ENCODE measurements at places on chromosomes 5 and 9.

GRCh38 chr5:127919006-127919796 lies 164.4 kb upstream of the SLC12A2 start:
- DNase-seq = no peak

DNA sequence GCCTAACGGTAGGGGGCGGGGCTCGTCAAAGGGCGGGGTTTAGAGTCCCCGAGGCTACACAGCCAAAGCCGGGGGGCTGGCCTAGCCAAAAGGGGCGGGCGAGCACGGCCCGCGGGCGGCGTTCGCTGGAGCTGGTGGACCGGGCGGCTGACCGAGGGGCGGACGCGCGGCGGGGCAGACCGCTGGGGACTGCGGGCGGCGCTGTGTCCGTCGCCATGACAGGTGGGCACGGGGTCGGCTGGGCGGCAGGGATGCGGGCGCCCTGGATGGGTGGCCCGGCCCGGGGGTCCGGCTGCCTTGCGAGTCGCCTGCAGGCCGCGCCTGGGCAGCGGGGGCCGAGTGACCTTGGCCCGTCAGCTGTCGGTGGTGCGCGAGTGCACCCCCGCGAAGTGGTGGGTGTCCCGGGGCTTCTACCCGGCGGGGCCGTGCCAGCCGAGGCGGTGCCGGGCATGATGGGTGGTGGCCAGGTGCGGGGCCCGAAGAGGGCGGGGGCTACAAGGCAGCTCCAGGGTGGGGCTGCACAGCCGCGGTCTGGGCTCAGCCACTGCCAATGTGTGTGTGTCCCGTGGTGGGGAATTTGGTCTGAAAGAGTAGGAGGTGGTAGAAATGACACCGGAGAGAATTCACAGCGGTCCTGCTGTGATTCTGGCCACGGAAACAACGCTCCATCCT lies at the start of gene CARD19:
TSS of gene CARD19 (plus strand) at position 87 of the 672 bp plus-strand sequence. CDS start at position 216, 129 bp downstream.
- no peak for DNase-seq

DNA sequence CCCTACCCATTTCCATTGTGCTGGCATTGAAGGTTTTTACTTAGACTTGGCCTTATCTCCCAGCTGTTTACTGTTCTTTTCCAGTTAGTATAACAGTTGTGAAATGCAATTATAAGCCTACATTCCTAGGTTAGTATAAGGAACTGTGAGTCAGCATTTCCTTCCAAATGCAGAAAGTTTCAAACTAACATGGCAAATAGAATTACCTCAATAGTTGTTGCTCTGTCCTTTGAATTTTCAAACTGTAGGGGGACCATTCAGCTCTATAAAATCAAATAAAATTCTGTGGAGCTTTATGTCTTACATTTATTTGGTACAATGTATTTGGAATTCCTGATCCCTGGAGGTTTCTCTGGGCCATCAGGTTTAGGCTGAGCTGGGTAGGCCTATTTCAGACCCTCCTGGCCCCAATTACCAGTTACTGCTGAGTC lies 47.2 kb downstream of the ARHGEF28 start:
- no peak for DNase-seq

- DNase-seq = no peak
Observed at GRCh38 chr5:33883482-33883881, 8.3 kb downstream of the ADAMTS12 start.

- no peak for DNase-seq
Observed at GRCh38 chr9:121350993-121351561, 19.0 kb downstream of the STOM start.

DNA sequence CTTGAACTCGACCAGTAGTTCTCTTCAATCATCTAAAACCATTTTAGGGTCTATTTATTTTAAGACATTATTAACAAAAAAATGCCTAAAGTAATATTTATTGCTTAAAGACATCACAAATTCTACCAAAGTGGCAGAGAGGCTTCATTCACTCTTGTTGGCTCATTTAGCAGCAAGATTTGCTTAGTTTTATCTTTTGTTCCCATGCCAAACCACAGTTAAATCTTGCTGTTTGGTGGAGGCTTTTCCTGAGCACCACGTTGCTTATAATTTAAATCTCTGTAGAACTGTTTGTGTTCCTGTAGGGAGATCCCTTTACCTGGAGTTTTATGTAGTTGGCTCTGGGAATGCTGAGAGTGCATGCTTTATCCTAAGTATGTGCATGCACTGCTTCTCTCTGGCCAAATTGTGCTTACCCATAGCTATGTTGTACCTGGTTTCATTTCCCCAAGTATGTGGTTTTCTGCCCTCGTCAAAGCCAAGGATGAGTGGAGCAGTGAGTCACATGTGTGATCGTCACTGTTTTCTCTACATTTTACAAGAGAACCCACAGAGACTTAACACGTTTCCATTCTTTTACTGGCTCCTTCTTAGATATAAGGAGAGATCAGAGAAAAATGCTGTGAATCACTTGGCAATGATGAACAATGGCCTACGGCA lies 42.1 kb upstream of the MAST4 start:
- no peak for DNase-seq

- DNase-seq = no peak
Observed at GRCh38 chr9:129887334-129888292, 52.4 kb downstream of the USP20 start.

GRCh38 chr5:123427281-123427680 lies 4.1 kb upstream of the CEP120 start:
- no peak for DNase-seq

GRCh38 chr9:4558371-4558998 lies 68.2 kb downstream of the SLC1A1 start:
- no peak for DNase-seq

DNA sequence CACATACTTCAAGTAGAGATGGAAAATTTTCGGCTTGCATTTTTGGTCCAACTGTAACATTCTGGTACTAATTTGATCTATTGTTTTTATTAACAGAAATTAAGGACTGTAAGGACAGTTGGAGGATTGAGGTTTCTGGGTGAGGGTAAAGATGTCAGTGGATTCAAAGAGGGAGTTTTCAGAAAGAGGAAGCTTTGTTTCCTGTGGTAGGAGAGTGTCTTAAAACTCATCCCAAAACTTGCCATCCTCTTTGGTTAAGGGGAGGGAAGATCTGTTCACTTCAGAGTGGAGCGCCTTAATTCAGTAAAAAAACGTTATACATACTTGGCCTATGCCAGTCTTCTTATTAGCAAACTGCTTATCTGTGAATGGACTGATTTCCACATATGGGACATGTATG lies 13.8 kb downstream of the CNTRL start:
- no peak for DNase-seq

GRCh38 chr9:29830821-29831220 lies 2257.5 kb upstream of the C9orf72 start:
- no peak for DNase-seq

DNA sequence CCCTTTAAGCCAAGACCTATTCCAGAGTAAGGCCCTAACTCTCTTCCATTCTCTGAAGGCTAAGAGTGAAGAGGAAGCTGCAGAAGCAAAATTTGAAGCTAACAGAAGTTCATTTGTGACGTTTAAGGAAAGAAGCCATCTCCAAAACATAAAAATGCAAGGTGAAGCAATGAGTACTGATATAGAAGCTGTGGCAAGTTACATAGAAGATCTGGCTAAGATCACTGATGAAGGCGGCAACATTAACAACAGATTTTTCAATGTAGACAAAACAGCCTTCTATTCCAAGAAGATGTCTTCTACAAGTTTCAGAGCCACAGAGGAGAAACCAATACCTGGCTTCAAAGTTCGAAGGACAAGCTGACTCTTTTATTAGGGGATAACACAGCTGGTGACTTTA lies 1143.4 kb downstream of the CDH12 start:
- no peak for DNase-seq

DNA sequence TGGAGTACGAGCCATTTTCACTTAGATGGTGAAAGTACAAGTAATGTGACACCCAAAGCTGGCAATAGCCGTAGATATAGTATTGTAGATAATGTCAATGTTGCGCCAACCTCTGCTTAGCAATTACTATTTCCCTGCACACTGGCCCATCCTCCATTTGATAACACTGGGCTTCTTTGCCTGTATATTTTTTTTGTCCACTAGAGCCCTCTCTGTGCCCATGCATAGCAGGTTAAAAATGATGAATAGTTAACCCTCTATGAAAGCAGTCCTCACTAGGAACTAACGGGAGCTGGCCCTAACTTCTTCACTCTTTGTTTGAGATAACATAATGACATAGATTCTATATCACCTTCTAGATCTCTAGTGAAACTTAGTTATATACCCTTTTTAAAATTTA lies 416.8 kb downstream of the TUSC1 start:
- no peak for DNase-seq

DNA sequence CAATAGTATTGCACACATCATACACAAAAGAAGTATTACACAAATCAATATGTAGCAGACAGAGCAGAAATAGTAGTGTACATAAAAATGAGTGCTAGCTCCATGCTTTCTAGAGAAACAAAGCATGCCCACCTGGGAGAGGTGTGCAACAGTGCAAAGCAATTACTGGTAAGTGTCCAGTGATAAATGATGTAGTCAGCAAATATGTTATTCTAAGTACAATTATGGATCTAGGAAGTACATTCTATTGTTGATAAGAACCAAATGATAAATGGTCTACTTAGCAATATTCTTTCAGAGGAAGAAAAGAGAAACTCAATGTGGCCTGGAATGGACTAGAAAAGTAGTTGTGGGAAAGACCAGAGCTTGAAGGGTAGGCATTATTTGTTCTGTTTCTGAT lies 188.6 kb downstream of the HINT1 start:
- no peak for DNase-seq

DNA sequence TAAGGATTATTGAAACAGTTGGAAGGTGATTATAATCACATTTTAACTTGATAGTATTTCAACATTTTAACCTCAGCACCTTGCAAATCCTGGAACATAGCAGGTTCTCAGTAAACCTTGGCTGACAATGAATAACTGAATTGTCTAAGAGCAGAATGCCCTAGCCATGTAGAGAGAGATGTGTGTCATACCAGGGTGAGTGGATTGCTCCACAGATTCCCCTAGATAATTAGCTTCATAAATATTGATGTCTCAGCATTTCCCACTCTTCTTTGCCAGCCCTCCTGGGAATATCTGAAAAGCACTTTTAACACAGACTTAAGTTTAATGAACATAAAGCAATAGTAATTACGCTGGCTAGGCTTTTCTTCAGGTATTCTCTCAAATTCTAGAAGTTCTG lies 363.5 kb downstream of the MAN2A1 start:
- no peak for DNase-seq

GRCh38 chr9:133873009-133873408 lies 119.1 kb downstream of the VAV2 start:
- DNase-seq = no peak

DNA sequence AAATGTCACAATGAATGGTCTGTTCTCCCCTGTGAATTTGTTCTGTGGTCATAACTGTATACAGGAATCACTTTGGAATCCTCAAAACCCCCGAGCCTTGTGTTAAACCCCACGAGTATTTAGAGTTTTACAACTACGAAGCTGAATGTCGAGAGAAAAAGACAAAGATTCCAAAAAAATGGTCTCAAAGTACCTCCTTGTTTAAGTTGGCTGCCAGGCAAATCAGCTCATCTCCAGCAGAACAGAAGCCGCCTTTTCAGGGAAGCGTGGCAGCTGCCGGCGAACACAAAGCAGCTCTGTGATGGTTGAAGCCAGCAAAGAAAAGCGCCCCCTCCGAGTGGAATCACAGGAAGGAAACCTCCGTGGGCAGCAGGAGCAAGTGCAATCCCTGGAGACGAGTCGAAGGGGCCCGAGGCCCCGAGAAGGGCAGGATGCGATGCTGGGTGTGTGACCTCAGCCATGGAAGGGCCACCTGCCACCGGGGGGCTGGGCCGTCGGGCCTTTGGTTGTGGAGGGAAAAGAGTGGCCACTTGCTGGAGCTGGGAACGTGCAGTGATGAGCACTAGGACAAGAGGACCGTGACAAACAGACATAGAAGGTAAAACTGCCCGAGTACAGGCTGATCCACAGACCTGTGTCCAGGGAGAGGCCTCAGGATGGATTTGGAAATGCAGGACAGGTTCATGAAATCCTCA lies 706.4 kb downstream of the SEMA5A start:
- DNase-seq = no peak

- DNase-seq = no peak
Observed at GRCh38 chr9:82810915-82811314, 252.0 kb downstream of the RASEF start.

- DNase-seq = no peak
Observed at GRCh38 chr9:33221568-33221884, 18.4 kb upstream of the SPINK4 start.

DNA sequence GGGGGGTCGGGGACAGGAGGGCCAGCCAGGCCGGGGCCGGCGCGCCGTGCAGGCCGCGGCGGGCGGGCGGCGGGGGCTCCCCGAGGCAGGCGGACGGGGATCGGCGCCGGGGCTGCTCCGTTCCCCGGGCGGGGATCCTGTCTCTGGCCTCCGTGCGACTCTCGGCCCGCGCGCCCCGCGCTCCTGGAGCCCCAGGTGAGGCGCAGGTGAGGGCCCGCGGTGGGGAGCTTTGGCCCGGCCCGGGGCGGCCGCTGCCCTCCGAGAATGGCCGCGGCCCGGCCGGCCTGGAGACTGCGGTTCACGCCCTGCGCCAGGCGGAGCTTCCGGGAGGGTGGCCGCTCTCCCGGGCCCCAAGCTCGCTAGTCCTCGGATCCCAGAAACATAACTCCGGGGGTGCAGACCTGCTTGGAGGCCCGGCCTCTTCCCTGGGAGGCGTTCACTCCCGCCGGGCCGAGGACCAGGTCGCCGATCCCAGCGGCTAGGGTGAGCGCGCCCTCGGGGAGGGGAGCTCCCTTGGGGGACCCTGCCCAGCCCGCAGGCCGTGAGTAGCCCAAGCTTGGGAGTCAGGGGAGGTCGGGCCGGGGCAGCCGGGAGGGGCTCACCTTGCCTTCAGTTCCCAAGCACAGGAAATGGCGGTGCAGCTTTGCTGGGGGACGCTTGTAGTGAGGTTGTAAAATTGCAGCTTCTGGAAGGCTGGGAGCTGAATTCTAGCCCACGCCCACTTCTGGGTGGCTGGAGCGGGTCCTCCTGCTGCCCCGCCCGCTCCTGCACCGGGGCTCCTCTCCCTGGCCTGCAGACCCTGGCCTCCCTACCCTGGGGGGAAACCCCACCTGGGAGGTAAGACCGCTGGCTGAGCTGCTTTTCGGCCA lies 723 bp downstream of the PPP1R26 start:
- DNase-seq = no peak

- DNase-seq = no peak
Observed at GRCh38 chr5:167143716-167144115, 1147.7 kb upstream of the WWC1 start.

DNA sequence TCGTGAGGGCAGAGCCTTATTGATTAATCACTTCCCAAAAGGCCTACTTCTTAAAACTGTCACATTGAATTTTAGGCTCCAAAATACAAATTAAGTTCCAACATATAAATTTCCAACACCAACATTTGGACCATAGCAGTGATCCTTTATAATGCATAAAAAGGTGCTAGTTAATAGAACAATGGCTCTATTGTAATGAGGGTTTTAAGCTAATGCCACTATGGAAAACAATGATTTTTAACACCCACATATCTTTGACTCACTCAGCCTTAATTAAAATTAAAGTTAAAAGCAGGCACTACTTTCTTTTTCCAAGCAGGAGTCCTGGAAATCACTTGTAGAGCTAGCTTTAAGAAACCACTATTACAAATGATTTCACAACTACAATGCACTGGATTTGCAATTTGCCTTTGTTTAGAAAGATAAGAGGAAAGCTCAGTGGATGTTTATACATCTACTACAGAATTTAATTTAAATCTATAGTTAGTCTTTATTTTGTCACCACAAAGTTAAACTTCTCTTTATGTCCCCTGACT lies 41.8 kb downstream of the DPYSL3 start:
- DNase-seq = no peak
